Spinal cord (tissue), 10 donors: ENCODE measurements at places on chromosomes 7 and 10.
A peak's percentile ranks its signal among the peaks of the same experiment; 100 is the strongest.

- DNase-seq: no peak
These were observed 565 bp upstream of the INA start for GRCh38 chr10:103276251-103276895.

GRCh38 chr7:45155941-45156340 is 1.6 kb upstream of the RAMP3 start:
- no peak for DNase-seq

- DNase-seq: no peak
These were observed 835.9 kb upstream of the SORCS1 start for GRCh38 chr10:108000365-108000764.

DNA sequence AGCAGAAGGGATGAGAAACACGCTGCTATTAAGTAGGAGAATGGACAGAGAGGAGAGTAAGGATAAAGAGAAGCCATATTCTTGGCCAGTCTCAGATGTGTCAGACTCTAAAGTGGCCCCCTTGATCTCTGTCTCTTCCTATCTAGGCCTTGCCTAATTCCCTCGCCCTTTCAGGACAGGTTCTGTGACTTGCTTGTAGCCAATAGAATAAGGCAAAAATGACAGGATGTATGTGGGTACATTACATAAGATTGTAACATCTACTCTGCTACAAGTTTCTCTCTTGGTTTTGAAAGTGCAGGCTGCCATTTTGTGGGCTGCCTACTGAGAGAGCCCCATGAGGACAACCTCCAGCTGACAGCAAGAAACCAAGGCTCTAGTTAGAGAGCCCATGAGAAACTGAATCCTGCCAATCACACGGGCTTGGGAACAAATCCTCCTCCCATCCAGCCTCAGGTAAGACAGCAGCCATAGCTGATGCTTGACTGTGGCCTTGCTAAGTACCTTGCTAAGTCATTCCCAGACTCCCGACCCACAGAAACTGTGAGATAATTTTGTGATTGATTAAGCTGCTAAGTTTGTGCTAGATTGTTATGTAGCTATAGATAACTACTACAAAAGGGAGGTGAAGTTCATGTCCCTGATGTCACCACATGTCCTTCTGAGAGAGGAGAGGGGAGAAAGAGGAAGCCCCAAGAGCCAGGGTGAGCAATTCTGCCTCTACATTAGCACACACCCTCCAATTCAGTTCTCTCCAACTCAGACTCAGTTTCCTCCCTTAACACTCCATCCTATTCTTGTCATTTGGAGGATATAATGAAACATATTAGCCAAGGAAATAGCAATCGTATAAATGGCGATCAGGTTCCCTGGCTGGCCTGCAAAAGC is 185.5 kb downstream of the SGMS1 start:
- DNase-seq: no peak

DNA sequence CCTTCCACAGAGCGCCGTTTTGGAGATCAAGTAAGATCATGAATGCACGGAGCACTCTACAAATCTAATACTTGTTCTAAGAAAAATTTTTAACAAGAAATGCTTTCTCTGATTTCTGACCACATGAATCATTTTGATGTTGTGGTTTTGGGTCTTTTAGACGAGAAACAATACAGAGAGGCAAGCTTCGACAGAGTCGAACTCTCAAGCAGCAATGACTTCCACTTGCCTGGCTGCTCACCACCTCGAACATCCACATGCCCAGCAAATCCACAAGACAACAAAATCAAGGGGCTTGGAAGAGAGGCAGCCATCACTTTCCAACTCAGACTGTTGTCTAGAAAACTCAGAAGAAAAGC is 69.4 kb upstream of the GSDME start:
- no peak for DNase-seq

DNA sequence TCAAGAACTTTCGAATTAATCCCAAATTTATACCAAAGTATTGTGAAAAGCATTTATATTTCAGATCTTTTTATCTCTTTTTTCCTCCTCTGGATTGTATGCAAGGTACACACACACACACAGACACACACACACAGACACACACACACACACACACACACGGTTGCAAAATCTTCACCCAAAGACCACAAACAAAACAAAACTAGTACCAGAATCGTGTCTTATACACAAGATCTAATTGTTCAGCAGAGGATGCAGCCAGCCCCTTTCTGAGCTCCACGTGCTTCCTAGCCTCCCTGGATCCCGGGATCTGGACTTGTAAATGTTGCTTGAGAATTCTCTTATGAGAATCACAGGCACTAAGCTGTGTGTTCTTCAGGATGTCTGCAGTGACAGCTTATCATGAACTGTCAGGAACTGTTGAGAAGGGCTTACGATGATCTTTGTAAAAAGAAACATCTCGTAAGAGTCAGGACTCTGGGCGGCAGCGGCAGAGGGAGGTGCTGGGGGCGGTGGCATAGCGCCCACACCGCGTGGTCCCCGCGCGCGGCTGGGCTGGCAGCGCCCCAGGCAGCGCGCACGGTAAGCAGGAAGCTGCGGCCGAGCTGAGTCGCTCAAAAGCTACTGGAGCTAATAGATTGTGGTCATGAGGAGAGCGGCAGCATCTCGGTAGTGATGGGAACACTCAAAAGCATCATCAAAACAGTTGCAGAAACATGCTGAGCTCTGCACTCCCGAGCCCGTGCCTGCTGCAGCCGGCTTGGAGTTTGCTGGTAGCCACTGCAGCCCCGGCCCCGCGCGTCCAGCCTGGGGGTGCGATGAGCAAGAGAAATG is 277.6 kb downstream of the GATA3 start:
- DNase-seq: peak; percentile 76

- DNase-seq: no peak
These were observed 29.8 kb upstream of the WAC start for GRCh38 chr10:28503114-28503513.

DNA sequence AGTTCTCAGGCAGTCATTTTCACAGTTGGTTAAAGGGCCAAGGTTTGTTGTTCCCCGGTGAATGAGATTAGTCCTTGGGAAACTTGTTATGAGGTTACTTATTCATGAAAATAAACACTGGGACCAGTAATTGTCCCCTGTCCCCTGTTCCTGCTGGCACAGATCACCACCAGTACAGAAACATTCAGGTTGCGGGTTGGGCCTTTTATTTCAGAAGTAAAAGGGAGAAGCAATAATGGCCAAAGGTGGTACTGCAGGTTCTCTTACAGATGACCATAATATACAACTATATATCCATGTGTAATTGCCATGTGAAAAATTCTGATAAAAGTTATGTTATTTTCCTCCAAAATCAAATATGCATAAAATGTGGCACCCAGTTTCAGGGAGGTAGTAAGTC is 442.0 kb downstream of the SORCS1 start:
- DNase-seq: no peak

- no peak for DNase-seq
These were observed 30.4 kb downstream of the SVIL start for GRCh38 chr10:29604291-29604825.

- no peak for DNase-seq
These were observed 141.7 kb downstream of the KAT6B start for GRCh38 chr10:74967911-74968666.

- DNase-seq: no peak
These were observed 174.5 kb upstream of the AKR1E2 start for GRCh38 chr10:4651404-4652037.

DNA sequence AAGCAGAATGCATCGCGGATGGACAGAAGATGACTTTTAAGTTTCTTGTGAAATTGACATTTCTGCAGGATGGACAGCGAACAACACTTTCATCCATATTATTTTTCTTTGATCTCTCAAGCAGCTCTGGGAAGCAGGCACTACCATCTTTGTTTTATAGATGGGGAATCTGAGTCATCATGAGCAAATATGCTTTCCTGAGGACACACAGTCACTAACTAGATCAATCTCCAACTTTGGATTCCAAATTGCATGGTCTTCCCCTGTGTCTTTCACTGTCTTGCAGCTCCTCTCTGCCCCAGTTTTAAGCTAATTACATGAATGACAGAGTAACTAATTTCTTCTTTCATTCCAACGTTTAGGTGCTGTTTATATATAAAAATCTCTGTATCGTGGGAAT is 201.5 kb downstream of the ADAM12 start:
- DNase-seq: no peak

GRCh38 chr10:73716251-73716650 is 18.3 kb upstream of the AGAP5 start:
- DNase-seq: no peak

DNA sequence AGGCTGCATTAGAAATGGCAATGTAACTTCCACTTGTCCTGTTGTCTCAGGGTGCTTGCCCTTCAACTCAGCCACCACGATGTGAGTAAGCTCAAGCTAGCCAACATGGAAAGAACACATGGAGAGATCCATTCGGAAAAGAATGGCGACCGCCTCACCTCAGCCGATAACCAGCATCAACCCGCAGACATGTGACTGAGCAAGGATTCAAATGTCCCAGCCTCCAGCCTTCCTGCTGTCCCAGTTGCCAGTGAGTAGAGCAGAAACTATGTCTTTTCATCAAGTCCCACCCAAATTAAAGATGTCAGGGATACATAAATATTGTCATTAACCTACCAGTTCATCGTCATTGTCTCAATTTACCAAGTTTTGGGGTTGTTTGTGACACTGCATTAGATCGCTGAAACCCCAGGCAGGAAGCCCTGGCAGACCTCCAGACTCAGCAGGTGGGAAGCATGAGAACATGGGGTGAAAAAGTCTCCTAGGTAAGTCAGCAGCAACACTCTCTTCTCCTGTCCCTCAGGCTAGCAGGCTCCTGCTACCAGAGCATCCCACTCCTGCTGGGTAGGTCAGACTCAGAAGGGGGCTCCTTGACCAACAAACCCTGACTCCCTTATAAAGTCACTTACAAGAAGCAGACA is 67.0 kb downstream of the OSBPL3 start:
- no peak for DNase-seq

- no peak for DNase-seq
These were observed 93.4 kb downstream of the RNF216 start for GRCh38 chr7:5687936-5688630.

GRCh38 chr7:156105337-156106106 is 293.3 kb upstream of the SHH start:
- DNase-seq: no peak

GRCh38 chr10:4498711-4499251 is 327.2 kb upstream of the AKR1E2 start:
- DNase-seq: peak; percentile 18

GRCh38 chr10:78178940-78179339 is 145.3 kb downstream of the RPS24 start:
- DNase-seq: no peak

- no peak for DNase-seq
These were observed 31.9 kb downstream of the FAM107B start for GRCh38 chr10:14742815-14743214.

GRCh38 chr10:4983615-4984216 is 19.9 kb downstream of the AKR1C2 start:
- no peak for DNase-seq

DNA sequence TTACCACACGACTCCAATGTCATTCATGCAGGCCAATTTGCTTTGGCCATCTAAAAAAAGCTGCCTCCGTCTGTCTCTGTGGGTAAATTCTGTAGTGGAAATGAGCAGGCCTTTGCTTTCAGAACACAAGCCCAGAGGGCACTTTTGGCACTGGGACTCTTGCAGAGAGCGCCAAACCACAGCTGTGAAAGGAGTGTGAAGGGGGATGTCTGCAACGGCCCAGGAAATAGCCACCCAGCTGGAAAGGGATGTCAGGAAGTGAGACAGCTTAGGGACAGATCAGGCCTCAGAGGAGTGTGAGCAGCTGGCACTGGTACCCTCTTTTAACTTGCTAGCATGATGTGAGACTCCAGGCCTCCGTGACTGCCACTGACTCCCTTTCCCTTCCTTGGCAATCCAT is 152.4 kb downstream of the DKK1 start:
- peak; percentile 36 for DNase-seq

- no peak for DNase-seq
These were observed 50.4 kb upstream of the EBF3 start for GRCh38 chr10:130014263-130015074.

DNA sequence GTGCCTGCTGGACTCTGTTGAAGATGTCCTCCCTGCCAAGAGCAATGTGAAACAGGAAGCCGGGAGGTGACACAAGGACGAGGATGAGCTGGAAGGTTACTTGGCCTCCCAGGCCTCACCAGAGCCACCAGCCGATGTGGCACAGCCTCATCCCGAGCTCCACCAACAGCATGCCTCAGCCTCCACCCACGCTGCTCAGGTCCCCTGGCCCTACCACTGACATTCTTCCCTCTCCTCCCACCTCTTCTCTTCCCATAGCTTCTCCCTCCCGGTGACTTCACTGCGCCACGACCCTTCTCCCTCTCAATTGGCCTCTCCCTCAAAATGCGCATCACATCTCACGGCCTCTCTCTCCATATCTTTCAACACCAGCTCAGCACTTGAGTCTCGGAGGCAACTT is 249.9 kb downstream of the SKAP2 start:
- no peak for DNase-seq

DNA sequence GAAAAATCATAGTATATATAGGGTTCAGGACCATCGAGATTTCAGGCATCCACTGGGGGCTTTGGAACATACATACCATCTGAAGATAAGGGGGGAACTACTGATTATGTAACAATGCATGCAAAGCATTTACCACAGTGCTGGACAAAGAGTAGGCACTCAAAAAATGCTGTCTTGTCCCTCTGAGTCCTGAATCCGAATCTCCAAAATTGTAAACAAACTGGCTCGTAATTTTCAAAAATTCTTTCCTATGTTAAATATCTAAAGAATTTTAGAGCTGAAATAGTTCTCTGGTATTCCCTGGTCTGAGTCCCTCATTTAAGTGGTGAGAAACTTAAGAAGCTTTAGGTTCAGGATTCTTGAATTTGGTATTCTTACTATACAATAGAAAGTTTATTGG is 167.8 kb upstream of the ASAH2 start:
- no peak for DNase-seq

DNA sequence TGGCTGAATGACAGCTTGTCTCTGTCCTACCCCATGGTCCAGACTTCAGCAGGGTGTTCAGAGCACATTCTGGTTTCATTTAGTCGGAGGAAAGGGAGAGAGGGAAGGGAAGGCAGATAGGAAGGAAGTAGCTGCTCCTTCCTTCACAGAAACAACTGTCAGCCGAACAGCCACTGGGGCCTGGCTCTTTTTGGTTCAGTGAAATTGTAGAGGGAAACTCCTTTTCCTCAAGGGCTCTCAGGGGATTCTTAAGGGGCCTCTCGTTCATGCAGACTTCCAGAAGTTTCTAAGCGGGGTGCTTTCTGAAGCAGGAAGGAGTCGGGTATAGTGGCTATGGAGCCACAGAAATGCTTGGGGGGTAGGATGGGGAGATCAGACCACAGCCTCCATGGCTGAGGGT is 56.4 kb downstream of the TLL2 start:
- no peak for DNase-seq

- no peak for DNase-seq
These were observed 14.2 kb downstream of the UCMA start for GRCh38 chr10:13219685-13220670.

DNA sequence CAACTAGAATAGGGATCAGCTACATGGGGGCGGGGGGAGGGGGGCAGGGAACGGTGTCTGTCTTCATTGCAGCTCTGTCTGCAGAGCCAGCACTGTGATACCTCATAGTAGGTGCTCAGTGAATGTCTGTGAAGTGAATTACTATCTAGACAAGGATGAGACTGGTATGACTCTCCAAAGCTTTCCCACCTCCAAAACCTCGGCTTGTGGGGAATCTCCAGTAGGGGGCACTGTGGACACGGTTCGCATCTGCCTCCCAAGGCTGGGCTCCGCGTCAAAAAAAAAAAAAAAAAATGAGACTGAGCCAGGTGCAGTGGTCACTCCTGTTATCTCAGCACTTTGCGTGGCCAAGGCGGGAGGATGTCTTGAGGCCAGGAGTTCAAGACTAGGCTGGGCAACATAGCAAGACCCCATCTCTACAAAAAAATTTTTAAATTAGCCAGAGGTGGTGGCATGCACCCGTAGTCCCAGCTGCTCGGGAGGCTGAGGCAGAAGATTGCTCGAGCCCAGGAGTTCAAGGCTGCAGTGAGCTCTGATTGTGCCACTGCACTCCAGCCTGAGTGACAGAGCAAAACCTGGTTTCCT is 9.6 kb downstream of the TRIM56 start:
- DNase-seq: no peak
